NCI-H526 treated with DMSO at 0.1 percent for 48 hours (cell line): ENCODE measurements at places on chromosomes 6 and 20.

GRCh38 chr6:35993150-35993549 is 31.3 kb downstream of the SLC26A8 start:
- no peak for DNase-seq

GRCh38 chr6:37177077-37177934 is 7.4 kb downstream of the PIM1 start:
- DNase-seq, result no peak

DNA sequence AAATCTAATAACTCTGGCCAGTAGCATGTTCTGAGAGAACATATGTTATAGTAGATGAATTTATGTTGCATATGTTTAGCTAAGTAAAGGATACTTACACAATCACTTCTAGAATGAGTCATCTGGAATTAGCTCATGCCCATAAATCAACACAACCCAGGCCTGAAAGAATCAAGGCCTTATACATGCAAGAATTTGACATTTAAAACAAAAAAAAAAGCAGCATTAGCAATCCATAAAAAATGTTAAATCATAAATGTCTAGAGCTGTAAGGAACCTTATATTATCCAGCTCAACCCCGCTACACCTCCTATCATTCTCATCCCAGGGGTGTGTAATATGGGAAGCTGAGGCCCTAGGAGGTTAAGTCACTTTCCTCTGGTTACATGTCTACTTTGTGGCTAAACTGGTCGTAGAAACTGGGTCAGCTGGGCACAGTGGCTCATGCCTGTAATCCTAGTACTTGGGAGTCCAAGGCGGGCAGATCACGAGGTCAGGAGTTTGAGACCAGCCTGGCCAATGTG is 105.2 kb upstream of the CARMIL1 start:
- DNase-seq, result no peak

- DNase-seq, result no peak
Measured at GRCh38 chr6:140670021-140670420, 1295.6 kb upstream of the CITED2 start.

GRCh38 chr6:162962093-162962492 is 234.3 kb downstream of the PACRG start:
- DNase-seq, result no peak

DNA sequence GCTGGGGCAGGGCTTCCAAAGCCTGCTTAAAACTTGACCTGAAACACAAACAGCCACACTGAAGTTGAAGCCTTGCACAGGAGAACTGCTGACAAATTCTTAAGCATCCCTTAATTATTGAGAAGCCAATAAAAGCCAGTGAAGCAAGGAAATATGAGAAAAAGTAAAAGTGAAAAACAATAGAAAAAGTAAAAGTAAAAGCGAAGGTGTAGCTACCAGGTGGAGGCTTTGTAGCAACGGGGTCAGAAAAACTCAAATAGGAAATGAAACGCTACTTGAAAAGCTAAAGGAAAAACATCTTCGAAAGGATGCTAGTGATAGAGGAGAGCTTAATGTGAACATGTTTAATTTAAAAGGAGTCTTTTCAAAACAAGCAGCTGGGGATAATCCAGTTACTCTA is 97.4 kb downstream of the IRF4 start:
- no peak for DNase-seq

DNA sequence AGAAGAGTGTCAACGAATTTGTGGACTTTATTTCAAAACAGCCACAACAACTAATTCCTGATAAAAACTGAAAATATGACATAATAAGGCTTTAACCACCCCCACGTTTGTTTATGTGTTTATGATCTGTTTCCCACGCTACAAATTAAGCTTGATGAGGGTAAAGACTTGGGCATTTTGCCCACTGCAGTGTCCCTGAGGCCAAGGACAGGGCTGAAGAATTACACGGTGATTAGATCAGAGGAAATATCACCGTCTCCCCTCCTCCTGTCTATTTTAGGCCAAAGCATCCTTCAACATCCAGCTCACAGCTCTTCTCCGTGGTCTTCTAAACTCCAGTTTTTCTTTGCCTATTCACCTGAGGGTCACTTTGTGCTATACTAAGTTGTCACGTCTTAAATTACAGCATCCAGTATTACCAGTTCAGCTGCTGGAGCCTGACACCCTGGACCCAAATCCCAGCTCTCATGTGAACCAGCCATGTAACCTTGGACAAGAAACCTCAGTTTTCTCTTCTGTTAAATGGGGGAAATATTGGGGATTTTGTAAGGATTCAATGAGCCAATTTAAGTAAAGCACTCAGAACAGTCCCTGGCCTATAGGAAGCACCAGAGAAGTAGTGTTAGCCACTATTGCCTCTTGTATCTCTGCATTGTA is 15.2 kb upstream of the ARFGEF2 start:
- no peak for DNase-seq

DNA sequence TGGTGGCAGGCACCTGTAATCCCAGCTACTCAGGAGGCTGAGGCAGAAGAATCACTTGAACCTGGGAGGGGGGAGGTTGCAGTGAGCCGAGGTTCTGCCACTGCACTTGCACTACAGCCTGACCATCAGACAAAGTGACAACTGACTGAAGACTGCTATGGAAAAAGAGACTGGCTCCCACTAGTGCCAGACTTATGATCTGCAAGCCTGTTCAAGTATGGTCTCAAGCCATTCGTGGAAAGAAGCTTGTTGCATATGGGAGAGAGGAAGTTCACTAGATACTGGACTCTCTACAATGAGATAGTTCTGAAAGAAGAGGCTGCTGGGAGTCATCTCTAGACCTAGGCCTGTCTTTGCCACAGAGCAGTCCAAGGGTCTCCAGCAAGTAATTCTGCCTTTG is 26.7 kb downstream of the MDN1 start:
- peak; percentile 38 for DNase-seq

- DNase-seq, result no peak
Measured at GRCh38 chr6:96153775-96154174, 138.0 kb downstream of the FUT9 start.

GRCh38 chr6:161281092-161281491 is 7.2 kb upstream of the AGPAT4 start:
- no peak for DNase-seq

DNA sequence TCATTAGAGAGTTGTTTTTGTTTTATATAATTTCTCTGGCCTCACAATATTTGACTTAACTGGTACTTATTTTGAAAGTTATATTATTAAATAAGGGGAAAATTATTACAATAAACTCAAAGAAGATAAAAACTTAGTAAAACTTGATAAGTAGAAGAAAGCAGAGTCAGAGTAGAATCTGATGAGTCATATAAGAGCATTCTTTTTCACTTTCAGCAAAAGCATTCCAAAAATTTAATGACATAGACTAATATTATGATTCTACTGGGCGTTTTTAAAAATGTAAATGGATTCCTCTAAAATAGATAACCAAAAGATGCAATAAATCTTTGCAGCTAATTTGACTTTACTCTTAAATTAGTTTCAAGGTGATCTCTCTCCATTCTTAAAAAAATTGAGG is 366.3 kb upstream of the IMPG1 start:
- no peak for DNase-seq

DNA sequence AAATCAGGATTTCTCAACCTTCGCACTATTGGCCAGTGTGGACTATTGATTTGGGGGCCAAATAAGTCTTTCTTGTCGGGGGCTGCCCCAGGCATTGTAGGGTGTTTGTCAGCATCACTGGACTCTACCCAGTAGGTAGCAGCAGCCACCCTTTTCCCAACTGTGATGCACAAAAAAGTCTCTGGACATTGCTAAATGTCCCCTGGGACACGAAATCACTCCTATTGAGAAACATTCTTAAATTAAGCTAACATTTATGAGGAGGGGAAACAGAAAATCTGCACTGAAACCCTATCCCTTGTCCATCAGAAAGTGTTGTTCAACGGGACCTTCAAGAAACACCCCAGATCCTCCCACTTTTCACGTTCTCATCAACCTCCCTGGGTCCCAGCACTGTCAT is 54.2 kb downstream of the NFATC2 start:
- no peak for DNase-seq

- DNase-seq, result no peak
Measured at GRCh38 chr20:9185511-9185910, 116.6 kb downstream of the PLCB4 start.

DNA sequence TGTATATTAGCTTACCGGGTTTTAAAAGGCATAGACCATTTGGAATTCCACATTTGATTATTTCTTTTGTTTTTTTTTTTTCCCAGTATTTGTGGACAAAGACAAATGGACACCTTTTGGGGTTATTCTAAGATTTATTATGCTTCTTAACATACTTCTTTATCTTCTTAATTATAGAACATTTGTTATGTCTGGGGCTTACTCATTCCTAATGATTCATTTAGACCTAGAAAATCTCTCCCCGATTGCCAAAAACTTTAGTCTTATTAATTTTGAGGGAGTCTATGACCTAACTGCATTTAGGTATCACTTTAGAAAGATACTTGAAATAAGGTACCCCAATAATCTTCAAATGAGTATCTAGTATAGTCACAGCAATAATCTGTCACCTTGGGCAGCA is 170.7 kb upstream of the PREP start:
- no peak for DNase-seq
